ENCODE measurements at places on chromosomes 6 and 20.

- no peak for DNase-seq
Observed at GRCh38 chr20:45485388-45485787, 15.8 kb downstream of the WFDC2 start.

- no peak for DNase-seq
Observed at GRCh38 chr20:34045930-34046725, 52.4 kb downstream of the RALY start.

DNA sequence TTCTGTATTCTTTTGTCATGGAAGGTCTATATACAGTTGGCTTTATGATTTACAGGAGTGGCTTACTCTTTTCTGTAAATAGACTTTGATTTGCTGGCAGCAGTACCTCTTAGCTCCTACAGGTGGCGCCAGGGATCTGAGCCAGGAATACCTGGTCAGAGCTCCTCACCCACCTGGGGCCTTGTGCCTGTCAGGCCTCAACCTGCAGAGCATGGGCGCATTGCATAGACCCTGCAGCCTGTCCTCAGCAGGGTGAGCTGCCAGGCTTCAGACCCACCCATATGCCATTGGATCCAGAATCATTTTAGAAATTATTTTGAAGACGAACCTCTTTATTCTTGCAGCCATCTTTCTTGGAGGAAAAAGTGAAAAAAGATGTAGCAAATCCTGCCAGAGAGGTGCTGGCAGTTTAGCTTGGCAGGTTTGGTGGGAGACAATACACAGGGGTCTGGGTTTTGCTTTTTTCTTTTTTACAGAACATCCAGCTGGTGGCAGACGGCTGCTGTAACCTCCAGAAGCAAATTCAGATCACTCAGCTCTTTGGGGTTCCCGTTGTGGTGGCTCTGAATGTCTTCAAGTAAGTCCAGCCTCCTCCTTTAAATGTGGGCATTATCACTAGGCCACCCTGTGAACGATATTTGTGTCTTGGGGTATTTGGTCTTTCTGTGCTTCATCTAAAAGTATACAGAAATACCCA lies 149.1 kb downstream of the MTHFD1L start:
- DNase-seq = peak; percentile 51

DNA sequence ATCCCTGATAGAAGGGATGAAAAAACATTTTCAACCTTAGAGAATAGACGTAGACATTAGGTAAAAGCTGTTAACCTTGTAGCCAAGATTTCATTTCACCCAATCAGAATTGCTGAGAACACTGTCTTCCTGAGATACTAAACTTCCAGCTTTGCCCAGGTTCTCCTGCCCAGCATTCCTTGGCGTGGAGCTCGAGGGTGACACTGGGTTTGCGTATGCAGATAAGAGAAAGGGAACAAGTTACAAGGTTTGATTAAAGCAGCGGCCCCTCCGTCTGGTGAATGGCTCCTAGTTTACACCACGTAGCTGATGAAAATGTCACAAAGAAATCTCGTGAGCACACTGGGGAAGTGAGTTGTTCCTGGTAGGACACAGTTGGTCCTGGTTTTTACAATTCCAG lies 247.8 kb downstream of the FARS2 start:
- no peak for DNase-seq

DNA sequence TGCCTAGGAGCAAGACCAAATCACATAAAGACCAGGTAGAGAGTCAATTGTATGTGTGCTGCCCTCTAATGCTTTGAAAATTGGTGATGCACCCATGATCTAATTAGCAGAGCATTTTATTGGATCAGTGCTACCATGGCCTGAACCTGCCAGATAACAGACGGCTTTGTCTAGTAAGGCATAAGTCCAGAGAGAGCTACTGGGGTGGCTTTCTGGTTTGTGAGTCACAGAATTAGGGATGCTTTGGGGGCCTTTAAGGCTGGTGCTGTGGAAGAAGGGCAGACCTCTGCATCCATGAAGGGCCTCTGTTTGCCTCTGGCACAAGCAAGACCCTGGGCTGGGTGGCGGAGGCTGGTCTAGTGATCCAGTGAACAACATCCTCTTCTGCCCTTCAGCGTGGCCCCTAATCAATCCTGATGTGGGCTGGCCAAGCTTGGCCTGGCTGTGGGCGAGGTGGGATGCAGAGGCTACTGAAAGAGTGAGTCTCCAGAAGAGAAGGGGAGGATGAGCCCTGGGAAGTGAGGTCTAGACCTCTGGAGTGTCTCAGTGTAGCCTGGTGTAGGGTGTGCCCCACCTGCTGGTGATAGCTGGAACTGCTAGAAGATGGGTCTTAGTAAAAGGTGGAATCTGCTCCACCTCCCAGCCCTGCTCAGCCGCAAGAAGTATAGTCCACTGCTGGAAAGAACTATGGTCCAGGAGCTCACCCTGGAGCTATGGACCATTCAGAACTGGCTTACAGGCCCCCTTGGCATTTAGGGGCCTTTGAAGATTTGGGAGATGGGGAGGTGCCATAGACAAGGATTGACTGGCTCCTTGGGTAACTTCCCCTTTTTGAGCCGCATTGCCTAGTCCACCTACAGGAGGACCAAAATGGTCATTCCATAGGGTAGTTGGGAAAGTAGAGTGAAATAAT lies 36.7 kb upstream of the AAR2 start:
- DNase-seq = peak; percentile 72
